ENCODE measurements at places on chromosomes 13 and 19. TPM values are rescaled to one million over a fixed set of nuclear protein-coding genes. Genes with fewer than 3 reads are reported as not detected.

GRCh38 chr19:33868076-33868735 is 71.5 kb downstream of the KCTD15 start:
- no peak for DNase-seq

GRCh38 chr19:7199613-7200533 is 94.3 kb downstream of the INSR start:
- no peak for DNase-seq

PRSS57 gene
- not detected for total RNA-seq

DNA sequence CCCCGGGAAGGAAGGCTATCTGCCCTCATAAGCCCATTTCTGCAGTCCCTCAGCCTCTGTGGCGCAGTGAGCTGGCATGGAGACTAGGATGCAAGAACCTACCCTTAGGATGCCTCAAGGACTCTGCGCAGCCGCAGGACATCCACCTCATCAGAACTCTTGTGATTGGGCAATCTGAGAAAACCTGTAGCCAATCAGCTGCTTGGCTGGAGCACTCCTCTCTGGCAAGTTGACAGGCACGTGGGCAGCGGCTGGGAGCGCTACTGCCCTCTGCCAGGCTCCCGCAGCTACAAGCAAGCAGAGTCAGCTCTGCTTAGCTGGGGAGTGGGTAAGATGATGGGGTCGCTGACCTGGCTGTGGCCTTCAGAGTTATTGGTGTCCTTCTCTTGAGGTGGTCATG is 1.5 kb upstream of the ECSIT start:
- peak; percentile 13 for DNase-seq

DNA sequence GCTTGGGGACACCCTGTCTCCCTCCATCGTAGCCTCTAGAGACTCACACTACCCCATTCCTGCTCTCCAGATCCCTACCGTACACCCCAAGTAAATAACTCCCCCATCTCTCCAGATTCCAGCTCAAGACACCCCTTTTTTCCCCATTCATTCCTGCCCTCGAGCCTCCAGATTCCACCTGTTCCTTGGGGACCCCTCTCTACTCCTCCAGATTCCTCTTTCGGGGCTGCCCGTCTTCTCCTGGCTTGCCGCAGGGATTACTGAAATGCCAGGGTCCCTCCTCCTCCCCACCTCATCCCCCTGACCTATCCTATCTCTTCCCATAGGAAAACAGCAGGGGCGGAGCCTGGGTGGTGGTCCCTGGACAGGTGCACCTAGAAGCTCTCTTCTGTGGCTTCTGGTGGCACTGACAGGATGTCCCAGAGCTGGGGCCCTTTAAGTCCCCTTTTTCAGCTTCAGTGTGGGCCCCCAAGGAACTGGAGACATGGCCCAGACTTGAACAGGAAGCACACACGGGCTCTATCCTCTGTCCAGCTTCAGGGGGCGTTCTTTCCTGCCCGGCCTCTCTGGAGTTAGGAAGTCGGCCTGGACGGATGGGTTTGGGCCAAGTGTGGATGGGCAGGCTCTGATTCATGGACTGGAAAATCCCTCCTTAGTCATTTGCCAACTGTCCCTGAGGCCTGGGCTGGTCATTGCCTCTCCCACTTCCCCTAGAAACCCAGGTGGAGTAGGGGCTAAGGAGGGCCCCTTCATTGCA is 1.2 kb downstream of the ZSWIM4 start:
- DNase-seq: no peak

DNA sequence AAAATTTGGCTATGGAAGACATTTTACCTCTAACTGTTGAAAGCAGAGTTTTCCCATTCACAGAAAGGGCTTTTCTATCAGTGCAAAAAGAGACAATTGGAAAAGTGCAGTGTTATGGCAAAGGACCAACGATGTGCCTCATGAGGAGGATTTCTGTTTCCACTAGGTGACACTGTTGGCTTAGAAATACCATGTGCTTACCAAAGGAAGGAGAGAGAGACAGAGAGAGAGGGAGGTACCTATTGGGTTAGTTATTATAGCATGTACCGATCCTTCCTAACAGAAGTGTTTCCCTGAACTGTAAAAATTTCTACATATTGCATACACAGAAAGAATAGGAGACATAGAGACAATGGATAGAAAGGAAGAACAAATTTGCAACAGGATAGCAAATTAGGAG is 23.9 kb upstream of the PSG4 start:
- no peak for DNase-seq

- DNase-seq: no peak
These were observed 112.4 kb upstream of the RNF113B start for GRCh38 chr13:98289339-98289945.

CYP4F12 gene
- not detected for total RNA-seq

POU2F2 gene
- total RNA-seq: 65.8 TPM

C19orf67 gene
- total RNA-seq: 1.1 TPM

GRCh38 chr19:39253374-39254149 is 4.9 kb upstream of the IFNL4 start:
- DNase-seq: no peak

GRCh38 chr19:32168111-32168510 is 177.3 kb upstream of the ZNF507 start:
- no peak for DNase-seq

PROZ gene
- not detected for total RNA-seq

- DNase-seq: no peak
These were observed 16.0 kb downstream of the PIP5K1C start for GRCh38 chr19:3684054-3684816.

DNA sequence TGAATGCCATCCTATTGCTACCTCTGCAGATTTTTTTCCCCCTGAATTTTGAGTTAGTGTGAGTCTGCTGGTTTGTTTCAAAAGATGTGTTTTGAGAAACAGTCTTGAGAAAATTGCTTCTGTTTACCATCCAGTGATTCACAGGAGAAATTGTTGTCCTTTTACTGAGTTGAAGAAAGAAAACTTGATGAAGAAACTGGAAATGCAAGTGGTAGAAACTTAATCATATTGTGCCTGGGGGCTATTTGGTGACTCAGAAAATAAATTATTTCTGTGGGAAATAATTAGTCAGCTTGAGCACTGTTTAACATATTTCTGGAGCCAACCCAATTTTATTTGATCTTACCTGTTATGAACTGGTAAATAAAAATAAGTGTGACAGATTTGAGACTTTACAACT is 35.4 kb downstream of the PAN3 start:
- DNase-seq: no peak

Data from activated T-helper 1 cell treated with anti-CD3 and anti-CD28 coated beads, Interleukin-12 subunit alpha, Interleukin-12 subunit beta, Interleukin-2, Interleukin-4 antibody, amounts not matched to agents 30 ng/mL and 10 ng/mL and 1 ng/mL, durations not matched to agents 14 hours and 24 hours and 36 hours (primary cell).